ENCODE measurements at places on chromosomes 13 and 19.

DNA sequence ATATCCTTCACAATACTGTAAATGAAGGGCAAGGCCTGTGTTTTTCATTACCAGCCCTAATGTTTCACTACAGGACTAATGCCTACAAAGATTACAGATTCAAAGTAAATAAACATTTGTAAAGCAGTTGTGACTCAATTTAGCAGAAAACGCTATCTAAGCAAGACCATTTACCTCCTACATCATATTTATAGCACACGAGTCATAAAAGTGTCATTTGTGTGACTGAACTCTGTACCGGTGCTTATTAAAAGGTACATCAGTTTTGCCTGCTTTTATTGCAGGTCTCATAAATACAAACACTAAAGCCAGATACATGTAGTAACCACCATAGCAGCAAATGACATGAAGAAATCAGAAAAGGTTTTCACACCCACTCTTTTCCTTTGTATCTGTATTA is 61.5 kb upstream of the SLC15A1 start:
- no peak for DNase-seq

DNA sequence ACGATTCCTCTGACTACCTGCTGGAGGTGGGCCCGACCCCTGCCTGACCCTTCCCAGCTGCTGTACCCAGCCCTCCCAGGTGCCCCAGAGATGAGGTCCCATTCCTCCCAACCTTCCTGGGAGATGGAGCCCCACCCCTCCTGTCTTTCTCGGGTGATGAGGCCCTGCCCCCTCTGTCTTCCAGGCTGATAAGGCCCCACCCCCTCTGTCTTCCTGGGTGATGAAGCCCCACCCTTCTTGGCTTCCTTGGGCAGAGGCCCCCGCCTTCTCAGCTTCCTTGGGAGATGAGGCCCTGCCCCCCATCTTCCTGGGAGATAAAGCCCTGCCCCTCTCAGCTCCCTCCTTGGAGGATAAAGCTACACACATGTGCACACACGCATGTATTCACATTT is 47.9 kb downstream of the CERS4 start:
- no peak for DNase-seq

DNA sequence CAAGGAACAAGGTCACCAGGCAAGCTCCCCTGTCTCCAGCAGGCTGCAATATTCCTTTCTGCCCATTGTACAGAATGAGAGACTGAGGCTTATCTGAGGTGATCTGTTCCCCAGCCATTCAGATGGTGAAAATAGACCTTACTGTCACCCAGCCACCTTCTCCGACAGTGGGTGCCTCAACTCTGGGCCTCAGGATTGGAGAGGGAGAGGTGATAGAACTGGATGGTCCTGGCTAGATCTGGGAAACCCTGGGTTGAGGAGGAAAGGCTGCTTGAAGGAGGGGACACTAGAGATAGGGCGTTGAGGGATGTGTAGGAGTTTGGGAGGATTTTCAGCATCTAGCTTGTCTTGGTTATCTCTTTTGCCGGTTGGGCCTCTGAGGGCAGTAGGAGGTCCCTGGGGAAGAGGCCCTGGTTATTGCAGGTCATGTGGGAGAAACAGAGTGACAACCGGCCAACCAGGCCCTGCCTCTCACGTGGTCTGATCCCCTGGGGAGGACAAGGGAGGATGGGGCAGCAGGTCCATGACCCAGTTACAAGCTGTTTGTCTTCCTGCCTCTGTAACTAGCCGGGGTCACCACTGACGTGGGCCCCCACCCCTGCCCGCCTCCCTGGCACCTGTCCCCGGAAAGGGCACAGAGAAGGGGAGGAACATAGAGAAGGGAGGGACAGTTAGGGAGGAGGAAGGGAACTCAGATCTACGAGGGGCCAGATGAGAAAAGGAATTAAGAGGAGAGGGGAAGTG is 8.2 kb downstream of the NFIC start:
- no peak for DNase-seq

GRCh38 chr13:91805605-91806004 is 407.2 kb downstream of the GPC5 start:
- DNase-seq = no peak

DNA sequence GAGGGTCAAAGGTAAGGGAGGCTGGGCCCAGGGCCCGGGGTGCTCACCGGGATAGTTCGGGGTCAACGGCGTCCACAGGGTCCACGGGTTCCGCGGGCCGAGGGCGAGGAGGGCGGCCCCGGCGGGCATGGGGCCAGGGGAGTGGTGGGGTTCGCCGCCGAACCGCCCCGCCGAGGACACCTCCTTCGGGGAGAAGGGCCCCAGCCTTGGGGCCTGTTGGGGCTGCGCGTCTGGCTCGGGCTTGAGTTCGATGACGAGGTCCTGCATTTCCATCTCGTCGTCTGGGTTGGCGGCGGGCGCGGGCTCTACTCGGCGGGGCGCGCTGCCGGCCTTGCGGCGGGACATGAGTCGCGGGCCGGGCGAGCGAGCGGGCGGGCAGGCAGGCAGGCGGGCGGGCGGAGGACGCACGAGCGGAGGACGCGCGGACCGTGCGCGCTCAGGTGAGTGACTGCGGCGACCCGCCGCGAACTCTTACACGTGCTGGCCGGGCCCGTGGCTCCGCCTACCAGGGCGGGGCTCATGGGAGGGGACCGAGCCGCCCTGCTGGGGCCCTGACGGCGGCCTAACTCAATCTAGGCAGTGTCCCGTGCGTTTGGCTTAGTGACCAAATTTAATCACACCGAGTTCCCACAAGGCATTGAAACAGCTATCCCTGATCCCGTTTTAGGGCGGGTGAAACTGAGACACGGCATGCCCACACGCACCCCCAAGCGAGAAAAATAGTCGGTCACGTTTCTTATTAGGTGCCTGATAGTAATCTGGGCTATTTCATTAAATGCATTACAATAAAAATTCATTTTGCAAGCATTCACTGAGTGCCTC is at the start of gene ZNF296:
ZNF296 (minus strand) TSS at position 450 of the 822 bp plus-strand sequence; CDS start at position 345, 105 bp downstream.
- DNase-seq = peak; percentile 57

GRCh38 chr13:28173793-28174192 is 35.4 kb downstream of the PAN3 start:
- no peak for DNase-seq

DNA sequence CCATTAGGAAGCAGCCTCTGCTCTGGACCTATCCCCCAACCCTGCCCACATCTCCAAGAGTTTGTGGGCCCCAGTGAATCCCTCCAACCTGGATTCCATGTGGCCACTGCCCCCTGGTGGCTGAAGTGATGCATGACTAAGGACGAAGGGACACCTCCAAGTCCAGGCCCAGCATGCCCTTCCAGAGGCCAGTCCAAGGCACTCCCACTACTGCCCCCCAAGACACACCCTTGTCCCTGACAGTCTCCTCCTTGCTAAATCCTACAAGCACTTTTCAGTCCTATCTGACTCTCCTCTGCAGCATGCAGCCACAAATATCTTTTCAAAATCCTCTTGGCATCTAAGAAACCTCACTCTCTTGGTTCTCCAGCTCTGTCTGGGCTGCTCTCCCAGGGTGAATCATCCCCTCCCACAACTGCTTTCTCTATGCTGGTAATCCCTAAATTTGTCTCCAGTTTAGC is 33.0 kb downstream of the DEDD2 start:
- DNase-seq = peak; percentile 68

GRCh38 chr13:112064222-112064621 is 2.7 kb upstream of the SOX1 start:
- no peak for DNase-seq

- no peak for DNase-seq
Observed at GRCh38 chr19:23054456-23054855, 51.5 kb upstream of the ZNF728 start.

- peak; percentile 95 for DNase-seq
Observed at GRCh38 chr13:44713788-44714469, 137.8 kb upstream of the TSC22D1 start.

DNA sequence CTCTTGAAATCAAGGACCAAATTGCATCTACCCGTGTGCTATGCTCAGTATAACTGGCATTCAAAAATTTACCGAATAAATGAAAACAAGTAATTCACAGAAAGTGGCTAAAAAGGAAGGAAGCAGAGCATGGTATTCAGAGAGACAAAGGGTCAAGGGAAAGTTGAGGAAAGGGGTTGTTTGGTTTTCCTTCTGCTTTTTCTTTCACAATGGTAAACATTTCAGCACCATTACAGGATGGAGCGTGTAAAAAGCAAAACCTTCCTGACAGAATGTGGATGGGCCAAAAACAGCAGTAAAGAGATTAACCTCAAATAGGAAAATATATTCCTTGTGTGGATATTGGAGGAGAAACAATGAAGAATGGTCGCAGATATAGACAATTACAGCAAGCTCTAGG is 14.8 kb downstream of the DIAPH3 start:
- no peak for DNase-seq

DNA sequence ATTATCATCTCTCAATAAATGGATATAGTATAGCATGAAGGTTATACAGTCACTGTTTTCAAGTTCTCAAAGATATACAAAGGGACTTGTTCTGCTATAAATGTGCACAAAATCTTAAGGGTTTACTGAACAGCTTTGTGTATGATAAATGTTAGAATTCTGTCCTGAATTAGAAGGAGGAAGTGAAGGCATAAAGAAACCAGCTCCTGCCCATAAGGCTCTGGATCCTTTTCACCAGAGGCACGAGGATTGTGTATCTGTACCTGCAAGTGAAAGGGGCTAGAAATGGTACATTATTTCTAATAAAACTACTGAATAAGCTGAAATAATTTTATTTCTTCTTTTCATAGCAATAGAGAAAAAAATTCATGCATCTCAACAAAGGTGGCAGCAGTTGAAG is 32.4 kb downstream of the PHF11 start:
- DNase-seq = no peak

DNA sequence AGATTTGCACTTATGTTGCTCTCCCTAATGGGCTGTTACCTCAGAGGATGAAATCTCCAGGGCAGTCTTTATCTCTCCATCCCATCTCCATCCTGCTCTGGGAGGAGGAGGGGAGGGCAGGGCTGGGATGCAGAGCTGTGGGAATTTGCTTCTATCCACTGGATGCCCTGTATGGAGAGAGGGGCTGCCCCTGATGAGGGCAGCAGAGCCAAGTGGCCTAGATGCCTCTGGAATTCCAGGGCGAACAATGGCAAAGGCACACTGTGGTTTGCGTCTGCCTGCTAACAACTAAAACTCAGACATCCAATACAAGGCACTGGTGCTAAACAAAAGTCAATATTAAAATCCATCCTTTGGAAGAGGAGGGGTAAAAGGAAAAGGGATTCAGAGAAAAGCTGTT is 165.1 kb downstream of the COG6 start:
- no peak for DNase-seq

DNA sequence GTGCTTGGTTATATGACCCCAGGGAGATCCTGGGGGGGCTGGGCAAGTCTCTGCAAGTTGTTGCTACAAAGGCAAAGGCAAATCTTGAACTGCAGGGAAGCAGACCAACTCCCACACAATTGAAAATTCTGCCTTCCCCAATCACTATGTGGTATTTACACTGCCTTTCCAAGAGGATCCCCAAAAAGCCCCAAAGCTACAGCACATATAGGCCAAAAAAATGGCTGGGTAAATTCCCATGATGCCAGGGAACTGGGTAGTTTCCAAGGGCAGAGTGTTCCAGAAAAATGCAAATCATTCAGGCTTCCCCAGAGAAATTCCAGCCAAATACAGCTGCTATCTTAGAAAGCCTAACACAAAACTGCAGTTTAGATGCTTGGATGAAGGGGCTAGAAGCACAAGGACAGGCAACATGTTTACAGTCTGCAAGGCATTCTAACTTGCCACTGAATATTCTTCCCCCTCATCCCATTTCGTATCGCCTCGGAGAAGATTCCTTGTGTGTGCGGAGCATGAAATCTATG is 6.2 kb downstream of the FOXO1 start:
- no peak for DNase-seq

- no peak for DNase-seq
Observed at GRCh38 chr13:33174931-33175330, 110.6 kb downstream of the STARD13 start.

- no peak for DNase-seq
Observed at GRCh38 chr13:105083992-105084391, 1451.5 kb downstream of the EFNB2 start.

GRCh38 chr13:74839656-74840055 is 642.3 kb downstream of the TBC1D4 start:
- DNase-seq = no peak

- DNase-seq = no peak
Observed at GRCh38 chr13:33453936-33454335, 168.4 kb upstream of the STARD13 start.

DNA sequence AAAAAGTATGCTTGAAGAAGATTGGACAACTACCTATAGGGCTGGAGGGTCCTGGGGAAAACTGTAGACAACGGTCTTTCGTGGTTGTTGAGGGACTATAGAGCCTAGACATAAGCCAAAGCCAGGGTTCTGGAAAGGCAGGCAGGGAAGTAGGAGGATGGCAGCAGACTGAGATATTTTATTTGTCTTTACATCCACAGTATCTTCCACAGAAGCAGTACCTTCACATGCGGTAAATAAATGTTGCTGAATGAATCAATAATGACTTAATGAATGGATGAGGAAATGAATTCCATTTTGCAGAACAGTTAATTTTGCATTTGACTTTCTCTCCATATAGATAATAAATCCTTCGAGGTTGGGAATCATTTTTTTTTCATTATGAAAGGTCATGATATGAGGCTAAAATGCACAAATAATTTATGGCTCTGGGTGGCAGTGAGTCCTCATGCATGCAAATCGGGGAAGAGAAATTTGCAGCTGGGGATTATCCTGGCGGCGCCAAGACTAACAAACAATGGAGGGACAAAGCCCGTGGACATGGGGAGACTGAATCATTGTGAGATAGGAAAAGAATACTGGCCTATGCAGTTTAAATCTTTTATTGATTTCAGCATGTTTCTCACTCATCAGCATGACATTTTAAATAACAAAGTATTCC is 102.0 kb downstream of the ERCC5 start:
- no peak for DNase-seq

DNA sequence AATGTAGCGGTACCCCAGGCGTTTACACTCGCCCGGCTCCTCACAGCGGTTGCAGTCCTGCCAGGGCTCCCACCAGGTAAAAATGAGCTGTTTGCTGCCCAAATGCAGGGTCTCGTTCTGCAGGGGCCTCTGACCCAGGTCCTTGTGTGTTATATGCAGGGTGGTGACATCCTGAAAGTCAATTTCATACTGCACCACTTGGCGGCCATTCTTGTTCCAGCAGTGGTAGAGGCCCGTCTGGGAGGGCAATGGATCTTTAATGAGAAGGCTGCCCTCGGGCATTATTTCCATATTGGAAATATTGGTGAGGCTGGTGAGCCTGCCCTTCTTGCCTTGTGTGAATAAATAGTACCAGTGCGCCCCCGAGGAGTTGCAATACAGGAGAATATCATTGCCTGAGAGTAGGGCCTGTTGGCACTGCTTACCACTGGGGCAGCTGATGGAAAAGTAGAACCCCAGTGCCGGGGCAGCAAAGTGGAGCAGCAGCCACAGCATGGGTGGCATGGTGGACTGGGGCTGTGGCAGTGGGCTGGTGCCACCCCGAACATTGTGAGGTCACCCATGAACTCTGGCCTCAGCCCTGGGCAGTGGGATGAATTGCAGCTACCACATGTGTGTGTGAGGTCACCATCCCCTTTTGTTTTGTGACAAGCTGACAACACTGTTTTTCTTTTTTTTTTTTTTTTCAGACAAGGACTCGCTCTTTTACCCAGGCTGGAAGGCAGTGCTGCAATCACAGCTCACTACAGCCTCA is at the start of gene FAM187B:
FAM187B (minus strand) TSS at position 563 of the 754 bp plus-strand sequence; CDS start at position 504, 59 bp downstream.
- no peak for DNase-seq

GRCh38 chr13:67630640-67631039 is 400.5 kb upstream of the PCDH9 start:
- no peak for DNase-seq
